ENCODE measurements at places on chromosomes 12 and 14.

DNA sequence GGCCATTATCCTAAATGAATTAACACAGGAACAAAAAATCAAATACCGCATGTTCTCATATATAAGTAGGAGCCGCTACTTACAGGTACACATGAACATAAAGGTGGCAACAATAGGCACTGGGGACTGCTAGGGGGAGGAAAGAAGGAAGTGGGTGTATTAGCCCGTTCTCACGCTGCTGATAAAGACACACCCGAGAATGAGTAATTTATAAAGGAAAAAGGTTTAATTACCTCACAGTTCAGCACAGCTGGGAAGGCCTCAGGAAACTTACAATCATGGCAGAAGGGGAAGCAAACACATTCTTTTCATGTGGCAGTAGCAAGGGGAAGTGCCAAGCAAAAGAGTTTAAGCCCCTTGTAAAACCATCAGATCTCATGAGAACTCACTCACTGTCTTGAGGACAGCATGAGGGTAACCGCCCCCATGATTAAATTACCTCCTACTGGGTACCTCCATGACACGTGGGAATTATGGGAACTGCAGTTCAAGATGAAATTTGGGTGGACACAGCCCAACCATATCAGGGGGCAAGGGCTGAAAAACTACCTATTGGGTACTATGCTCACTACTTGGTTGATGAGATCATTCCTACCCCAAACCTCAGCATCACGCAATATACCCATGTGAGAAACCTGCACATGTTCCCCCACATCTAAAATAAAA is 16.4 kb upstream of the MIA2 start:
- no peak for DNase-seq

DNA sequence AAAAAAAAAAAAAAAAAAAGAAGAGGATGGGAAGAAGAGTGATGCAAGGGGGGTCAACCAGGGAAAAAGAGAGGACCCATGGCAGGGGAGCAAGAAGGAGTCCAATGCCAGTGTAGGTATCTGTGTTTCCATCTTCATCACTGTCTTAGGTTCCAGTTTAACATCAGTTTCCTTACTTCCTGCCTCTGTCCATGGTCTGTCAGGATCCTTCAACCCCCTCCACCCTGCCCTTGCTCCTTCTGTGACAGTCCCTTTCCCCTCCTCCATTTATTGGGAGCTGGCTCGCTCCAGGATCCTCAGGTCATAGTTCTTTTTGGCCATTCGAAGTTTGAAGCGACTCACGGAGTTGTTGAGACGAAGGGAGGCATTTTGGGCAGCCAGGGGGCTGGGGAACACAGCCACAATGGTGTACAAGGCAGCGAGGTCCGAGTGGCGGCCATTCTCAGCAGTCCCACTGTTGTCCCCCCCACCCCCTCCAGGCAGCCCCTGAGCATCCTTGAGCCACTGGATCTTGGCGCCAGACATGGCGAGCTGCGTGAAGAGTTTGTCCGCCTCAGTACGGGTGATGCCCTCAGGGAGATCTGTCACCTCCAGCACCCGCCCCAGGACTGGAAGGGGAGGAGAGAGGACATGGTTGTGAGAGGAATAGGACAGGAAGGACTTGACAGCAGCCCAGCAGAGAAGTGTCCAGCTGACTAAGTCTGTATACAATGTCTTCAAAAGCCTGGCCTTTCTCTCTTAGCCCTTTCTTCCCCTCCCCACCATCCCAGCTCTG is 3.7 kb upstream of the STAC3 start:
- DNase-seq, result no peak

DNA sequence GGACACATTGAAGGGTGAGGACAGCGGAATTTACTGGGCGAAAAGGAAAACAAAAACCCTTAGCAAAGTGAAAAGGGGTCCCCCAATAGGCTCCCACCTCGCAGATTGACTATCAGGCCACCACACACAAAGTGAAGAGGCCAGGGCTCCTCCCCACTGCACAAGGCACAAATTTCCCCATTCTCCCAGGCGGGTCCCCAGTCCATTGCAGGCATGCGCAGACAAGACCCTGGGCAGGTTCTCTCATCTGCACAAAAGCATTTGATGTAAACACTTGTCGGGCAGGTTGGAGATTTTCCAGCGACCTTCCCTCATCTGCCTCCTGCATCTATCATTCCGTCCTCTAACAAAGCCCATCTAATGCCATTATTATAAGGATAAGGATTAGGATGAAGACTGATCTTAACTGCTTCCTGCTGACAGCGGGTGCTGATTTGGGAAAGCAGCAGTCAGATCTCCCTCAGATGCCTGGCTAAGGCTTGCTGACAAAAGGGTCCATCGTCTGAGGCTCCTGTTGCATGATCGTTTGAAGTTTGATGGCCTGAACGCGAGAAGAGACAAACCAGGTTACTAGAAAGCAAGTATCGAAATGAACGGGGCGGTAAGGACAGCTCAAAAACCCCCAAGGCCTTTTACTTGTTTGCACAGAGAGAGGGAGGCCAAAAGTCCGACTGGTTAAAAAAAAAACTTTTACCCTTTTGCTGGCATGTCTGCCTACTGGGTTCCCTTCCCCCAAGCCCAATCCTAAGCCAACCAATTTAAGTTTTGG is 14.4 kb downstream of the ASCL4 start:
- no peak for DNase-seq

DNA sequence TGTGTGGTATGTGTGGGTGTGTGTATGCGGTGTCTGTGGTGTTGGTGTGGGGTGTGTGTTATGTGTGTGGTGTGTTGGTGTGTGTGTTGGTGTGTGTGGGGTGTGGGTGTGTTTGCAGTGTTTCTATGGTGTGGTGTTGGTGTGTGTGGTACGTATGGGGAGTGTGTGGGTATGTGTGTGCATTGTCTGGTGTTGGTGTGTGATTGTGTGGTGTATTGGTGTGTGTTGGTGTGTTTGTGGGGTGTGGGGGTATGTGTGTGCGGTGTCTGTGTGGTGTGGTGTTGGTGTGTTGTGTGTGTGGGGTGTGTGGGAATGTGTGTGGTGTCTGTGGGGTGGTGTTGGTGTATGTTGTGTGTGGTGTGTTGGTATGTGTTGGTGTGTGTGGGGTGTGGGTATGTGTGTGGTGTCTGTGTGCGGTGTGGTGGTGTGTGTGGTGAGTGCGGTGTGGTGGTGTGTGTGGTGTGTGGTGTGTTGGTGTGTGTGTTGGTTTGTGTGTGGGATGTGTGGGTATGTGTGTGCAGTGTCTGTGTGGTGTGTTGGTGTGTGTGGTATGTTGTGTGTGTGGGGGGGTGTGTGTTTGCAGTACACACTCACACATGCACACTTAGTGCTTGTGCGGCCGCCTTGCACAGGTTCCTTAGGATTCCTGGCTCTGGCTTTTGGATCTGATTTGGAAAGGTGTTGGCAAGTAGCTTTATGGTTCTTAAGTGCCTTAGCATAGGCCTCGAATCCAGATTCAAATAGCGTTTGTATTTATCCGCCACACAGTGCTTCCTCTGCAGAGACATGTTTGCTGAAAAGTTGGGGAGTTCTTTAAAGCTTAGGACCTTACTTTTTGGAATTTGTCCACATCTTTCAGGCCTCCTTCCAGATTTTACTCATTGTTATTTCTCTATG is 16.4 kb downstream of the MLXIP start:
- DNase-seq, result no peak

DNA sequence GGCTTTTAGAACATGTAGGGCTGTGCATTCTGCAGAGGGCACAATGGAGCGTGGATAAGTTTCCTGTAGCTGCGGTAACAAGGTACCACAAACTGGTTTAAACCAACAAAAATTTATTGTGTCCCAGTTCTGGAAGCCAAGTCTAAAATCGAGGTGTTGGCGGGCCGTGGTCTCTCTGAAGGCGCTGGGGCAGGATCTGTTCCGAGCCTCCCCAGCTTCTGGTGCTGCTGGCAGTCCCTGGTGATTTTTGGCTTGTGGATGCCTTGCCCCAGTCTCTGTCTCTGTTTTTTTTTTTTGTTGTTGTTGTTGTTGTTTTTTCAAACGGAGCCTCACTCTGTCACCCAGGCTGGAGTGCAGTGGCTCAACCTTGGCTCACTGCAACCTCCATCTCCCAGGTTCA is 77.5 kb downstream of the ACACB start:
- DNase-seq, result no peak

DNA sequence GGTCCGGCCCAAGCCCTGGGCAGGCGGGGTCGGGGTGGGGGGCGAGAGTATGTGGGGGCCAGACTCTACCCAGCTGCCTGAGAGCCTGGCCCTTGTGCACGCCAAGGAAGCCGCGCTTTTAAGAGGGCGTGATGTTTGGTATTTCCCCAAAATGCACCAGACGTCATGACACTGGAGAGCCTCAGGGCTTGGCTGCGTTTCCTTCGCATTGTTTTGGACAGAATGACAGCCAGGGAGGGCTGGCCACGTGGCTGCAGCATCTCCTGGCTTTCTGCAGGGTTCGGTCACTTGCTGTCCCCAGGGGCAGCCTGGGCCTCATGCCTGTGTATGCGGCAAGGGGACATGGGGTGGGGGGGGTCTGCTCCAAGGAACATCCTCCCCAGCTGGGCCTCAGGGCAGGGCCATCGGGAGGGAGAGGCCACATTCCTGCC is 16.1 kb upstream of the NUDT14 start:
- DNase-seq, result no peak

GRCh38 chr12:115923851-115924250 is 353.6 kb downstream of the MED13L start:
- no peak for DNase-seq

- no peak for DNase-seq
Observed at GRCh38 chr12:81963636-81964035, 204.5 kb upstream of the PPFIA2 start.

GRCh38 chr12:119157978-119158377 is 20.8 kb upstream of the HSPB8 start:
- no peak for DNase-seq

DNA sequence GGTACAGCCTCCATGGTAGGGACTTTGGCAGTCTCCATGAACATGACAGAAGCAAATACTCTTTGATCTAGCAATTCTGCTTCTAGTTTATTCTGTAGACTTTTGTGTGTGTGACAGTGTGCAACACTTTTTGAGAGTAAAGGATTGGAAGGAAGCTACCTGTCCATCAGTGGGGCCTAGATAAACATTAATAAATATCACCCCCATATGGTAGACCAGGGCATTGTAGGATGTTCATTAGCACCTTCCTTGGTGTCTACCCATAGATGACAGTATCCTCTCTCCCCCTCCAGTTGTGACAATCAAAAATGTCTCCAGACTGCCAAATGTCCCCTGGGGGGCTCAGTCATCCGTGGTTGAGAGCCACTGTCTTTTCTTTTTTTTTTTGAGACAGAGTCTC is 10.8 kb downstream of the SNRNP35 start:
- DNase-seq, result no peak
